ENCODE measurements at places on chromosomes 4 and X.

DNA sequence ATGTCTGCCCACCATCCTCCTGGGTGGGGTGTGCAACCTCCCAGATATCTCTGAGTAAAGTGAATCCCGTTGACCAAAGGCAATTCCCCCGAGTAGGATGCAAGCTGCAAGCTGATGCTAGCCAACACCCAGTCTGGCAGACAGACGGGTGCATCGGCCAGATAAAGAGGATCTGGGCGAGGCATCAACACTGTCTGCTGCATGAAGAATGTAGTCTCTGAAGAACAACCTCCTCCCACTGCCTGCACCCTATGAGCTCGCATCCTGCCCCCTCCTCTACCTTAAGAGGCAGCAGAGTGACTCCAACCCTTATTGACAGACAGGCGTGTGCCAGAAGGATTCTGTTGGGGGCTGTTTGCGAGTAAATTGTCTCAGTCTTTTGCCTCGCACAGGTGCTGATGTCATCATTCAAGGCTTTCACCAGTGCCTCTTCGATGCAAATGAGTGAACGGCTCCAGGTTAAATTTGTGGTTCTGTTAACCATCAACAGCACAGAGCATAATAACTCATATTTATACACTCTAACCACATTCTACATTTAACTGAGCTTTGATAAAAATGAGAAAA, 546.9 kb downstream of the BCOR start:
- DNase-seq, result no peak

DNA sequence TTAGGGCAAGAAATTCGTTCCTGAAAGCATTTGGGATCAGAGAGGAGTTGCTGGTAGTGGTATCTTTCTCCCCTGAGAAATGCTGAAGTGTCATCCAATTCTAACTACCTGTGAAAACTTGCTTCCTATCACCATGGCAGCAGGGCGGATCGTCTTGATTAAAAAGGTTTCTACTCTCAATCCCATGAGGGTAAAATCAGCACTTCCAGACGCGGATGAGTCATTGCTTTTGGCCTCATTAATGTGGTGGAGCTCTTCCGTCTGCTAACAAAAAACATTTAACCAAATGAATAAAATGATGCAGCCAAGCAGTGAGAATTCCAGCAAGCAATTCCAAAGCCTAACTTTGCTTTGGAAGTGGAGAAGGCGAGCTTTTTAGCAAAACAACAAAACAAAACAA, 325.6 kb downstream of the CAMK2D start:
- no peak for DNase-seq

GRCh38 chr4:112147697-112148096, 2.4 kb downstream of the FAM241A start:
- no peak for DNase-seq

DNA sequence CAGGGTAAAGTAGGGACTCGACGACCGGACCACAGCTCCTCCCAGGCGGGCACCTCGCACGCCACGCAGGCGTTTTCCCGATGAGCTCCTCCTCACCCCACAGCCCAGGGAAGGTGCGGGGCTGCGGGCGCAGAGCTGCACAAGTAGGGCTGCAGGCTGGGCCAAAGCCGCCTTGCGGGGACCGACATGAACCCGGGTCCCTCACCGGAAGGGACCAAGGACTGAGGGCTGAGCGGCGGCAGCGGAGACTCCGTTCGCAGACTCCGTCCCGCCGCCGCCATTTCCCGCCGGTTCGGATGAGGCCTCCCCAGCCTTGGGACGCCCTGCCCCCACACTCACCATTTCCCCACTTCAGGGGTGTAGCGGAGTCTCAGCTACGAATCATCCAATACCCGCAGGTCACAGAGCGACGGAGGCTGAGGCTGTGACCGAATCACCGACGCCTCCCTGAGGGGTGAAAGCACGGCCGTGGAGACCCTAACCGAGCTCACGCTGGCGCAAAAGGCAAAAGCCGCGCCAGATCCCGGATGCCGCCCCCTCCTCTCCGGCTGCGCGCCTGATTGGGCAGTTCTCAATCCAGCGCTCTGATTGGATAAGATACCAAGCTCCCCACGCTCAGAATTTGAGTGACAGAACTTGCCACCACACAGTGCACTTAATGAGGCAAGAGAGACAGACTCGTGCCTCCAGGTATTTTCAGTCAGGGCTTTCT, at the start of gene ZNF732:
Gene ZNF732 (minus strand): TSS at position 506 of the 712 bp plus-strand sequence. CDS start 164 bp downstream, at position 342.
- DNase-seq, result no peak

DNA sequence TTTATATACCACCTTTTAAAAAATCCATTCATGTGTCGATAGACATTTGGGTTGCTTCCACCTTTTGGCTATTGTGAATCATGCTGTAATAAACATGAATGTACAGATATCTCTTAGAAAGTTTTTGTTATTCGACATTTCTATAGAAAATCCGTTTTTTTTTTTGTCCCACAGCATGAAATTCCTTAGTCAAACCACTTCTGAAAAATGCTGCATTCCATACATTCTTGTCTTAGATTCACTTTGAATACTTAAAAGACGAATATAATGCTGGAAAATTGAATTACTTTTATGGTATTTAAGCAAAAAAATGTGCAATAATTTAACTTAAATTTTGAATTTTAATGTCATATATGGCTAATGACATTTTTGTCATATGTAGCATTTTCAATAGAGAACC, 1345.5 kb downstream of the TECRL start:
- no peak for DNase-seq

- no peak for DNase-seq
Measured at GRCh38 chr4:162151386-162151785, 12.4 kb downstream of the FSTL5 start.

DNA sequence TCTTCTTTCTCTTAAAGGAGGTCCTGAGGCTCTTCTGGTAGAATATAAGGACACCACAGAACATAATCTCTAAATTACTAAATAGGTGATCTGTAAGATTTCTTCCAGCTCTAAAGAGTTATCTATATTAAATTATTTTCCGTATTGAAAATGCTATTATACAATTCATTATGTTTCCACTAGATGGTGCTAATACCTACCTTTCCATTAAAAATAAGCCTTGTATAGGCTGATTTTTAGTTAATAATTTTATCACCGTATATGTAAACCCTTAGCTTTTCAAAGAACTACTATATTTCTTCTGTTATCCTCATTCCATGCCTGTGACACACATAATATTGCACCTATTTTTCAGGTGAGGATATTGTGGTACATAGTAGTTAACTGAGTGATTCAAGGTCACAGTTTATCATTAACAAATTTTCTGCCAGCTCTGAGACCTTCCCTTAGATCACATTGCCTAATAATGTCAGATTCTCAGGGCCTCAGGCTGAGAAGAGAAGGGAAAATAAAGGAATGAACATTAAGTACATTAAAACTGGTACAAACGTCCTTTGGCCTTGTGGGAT, 138.8 kb downstream of the TEX11 start:
- DNase-seq, result no peak

DNA sequence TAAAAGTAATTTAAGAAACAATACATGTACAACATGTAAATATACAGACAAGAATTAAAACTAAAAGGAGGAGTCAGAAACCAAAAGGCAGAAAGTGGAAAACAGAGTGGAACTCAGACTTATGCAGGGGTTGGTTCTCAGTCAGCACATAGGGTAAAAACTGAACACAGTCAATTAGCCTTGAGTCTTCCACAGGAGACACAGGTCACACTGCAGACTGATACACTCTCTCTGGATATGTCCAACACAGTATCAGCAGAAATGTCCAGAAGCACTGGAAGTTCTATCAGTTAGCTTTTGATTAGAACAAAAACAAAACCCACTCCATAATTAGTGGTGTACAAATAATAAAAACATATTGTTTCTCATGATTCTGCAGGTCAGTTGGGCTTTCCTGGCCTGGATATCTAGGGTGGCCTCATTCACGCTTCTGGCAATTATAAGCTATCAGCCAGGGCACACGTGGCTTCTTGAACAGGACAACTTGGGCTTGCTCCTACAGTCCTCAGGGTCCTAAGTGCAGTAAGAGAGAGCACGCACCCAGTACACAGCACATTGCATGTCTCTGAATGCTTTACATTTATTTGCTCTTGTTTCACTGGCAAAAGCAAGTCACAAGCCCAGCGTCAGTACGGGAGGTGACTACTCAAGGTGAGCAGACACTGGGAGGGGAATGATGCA, 21.6 kb downstream of the TEC start:
- no peak for DNase-seq
